T-cell (primary cell): ENCODE measurements at places on chromosomes 7 and 10.

DNA sequence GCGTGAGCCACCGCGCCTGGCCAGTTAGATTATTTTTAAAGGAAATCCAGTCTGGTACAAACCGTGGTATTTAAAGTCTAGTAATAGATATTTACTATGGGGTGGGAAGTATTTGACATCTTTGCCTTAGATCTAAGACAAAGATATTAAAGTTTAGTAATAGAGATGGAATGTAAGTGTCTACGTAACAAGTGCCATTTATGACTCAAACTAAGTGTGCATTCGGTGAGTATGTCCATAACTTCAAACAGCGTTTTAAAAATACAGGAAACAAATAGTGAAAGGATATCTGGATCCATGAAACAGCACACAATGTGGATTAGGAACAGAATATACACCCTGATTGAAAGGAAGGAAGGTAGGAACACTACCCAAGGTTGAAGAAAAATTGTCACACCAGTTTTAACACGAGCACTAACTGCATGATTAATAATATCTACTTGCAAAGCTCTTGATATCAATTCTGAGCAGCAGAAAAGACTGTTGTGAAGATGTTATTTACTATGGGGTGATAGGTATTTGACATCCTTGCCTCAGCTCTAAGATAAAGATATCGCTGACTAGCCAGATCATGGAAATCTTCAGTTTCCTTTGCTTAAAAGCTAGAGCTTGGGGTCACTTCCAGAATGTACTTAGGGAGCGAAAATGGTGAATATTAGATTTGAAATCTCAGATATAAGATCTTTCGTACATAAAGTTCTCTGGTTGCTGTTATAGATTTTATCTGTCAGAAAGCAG lies 48.7 kb downstream of the EPC1 start:
- DNase-seq: no peak

GRCh38 chr7:17101207-17101696 lies 197.2 kb upstream of the AHR start:
- no peak for DNase-seq

GRCh38 chr7:2201686-2202360 lies 30.9 kb downstream of the MAD1L1 start:
- DNase-seq: no peak

DNA sequence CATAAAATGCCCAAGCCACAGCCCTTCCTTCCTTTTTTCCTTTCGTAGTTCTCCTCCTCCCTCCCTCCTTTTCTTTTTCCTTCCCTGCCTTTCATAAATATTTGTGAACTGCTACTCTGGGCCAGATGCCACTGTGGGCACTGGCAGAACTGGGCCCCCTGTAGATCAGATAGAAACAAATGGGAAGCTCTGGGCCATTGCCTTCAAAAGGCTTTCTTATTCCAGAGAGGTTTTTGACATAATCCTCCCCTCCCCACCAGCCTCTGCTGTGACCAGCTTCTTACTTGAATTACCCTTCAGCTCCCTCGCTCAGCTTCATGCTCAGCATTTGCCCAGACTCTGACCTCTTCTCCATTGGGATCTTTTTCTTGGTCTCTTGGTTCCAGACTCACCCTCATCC lies 886.8 kb downstream of the LRMDA start:
- DNase-seq: no peak
